ENCODE measurements at places on chromosomes 16 and 17.
A peak's percentile ranks its signal among the peaks of the same experiment; 100 is the strongest.

DNA sequence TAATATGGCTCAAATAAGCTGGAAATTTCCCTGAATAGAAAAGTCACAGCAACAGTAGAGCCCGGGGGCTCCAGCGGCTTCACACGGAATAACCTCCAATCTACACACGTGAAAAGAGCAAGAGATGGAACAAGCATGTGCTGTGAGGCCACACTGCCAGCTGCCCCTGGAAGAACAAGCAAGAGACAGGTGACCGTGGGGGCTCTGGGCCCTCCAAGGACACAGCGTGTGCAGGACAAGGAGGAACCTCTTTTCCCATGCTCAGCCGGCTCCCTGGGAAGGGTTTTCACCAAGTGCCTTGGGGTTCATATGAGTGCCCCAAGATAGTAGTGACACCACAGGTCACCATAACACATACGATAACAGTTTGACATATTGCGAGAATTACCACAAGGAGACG lies 110.2 kb upstream of the ZNF750 start:
- no peak for DNase-seq

GRCh38 chr16:4947722-4948503 lies 10.2 kb upstream of the SEC14L5 start:
- no peak for DNase-seq

GRCh38 chr17:60747069-60747808 lies 69.6 kb downstream of the BCAS3 start:
- no peak for DNase-seq

DNA sequence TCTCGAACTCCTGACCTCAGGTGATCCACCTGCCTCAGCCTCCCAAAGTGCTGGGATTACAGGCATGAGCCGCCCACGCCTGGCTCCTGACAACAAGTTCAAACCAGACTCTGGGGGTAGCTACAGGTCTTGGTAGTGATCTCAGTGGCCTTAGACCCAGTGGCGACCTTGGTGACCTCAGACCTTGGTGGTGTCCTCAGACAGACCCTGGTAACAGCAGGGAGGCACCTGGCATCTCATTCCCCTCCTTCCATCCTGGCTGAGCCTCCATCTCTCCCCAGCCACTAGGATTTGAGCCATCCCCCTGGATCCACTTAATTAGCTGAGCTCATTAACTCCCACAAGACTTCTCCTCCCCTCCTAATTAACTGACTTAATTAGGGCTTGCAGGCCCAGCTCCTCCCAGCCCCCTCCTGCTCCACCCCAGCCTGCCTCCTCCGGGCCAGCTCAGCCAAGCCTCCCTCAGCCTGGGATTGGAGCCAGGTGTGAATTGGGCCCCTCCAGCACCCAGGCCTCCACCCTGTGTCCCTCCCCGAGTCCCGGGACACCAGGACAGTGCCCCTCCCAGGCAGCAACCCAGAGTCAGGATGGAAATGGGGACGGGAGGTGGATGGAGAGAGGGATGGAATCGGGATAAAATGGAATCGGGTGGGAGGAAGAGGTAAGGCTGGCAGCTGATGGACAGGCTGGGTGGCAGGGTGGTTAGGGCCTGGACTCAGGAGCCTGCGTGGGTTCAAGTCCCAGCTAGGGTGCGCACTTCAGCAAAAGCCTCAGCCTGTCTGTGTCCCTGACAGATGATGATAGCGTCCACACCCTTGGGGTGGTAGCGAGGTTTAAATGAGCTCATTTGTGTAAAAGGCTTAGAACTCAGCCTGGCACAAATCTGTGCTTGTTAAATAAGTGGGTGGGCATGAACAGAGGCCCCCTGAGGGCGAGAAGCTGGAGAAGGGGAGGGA lies 11.2 kb upstream of the SBK1 start:
- no peak for DNase-seq

- DNase-seq = no peak
Measured at GRCh38 chr17:36204724-36205500, 6.0 kb upstream of the CCL4L2 start.

DNA sequence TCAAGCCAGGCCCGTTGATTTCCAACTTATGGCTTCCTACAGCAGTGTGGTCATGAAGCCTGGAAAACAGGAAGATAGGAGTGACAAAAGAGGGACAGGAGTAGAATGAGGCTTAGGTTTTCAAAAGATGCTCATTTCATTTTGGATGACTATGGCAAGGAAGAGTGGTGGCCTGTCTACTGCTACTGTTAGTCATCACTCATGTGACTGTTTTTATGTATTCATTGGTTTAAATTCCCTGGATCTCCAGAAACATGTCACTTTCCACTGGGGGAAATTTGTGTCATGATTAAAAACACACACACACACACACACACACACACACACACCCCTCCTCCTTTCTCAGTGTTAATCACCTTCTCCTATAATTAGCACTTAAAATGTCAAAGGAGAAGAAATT lies 1.1 kb upstream of the CYLD start:
- DNase-seq = no peak

DNA sequence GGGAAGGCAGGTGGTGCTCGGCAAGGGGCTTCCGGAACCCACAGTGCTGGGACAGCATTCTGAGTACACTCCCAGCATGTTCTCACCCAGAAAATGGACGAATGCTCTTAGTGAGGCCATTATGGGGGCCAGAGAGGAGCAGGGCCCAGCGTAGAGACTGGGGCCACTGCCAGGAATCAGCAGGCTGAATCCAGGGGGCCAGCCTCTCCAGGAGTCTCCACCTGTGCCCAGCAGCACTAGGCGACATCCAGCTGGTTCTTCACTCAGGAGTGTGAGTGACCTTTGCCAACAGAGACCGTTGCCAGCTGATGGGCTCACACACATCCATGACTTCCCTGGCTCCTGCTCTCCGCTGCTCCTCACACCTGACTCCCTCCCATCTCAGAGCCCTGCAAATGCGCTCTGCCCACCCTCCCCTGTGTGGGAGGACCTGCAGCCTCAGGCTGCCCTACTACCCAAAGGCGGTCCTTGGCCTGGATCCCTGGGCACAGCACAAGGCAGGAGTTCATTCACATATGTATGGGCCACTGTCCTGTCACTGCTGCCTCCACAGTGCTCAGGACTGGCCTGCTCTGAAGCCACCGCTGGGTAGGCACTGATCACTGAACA lies 5.1 kb downstream of the RHBDF1 start:
- no peak for DNase-seq

- no peak for DNase-seq
Measured at GRCh38 chr16:9441012-9441411, 349.6 kb downstream of the HAPSTR1 start.

GRCh38 chr17:77036841-77037381 lies 103.9 kb upstream of the SEC14L1 start:
- DNase-seq = no peak

- DNase-seq = no peak
Measured at GRCh38 chr17:44587339-44587738, 30.1 kb downstream of the FZD2 start.

GRCh38 chr17:56937687-56938086 lies 23.2 kb downstream of the COIL start:
- no peak for DNase-seq

GRCh38 chr17:59631276-59631675 lies 11.6 kb downstream of the CLTC start:
- no peak for DNase-seq

- DNase-seq = no peak
Measured at GRCh38 chr16:56284521-56284920, 93.2 kb downstream of the GNAO1 start.

GRCh38 chr16:50407351-50407750 lies 38.6 kb upstream of the BRD7 start:
- DNase-seq = no peak

DNA sequence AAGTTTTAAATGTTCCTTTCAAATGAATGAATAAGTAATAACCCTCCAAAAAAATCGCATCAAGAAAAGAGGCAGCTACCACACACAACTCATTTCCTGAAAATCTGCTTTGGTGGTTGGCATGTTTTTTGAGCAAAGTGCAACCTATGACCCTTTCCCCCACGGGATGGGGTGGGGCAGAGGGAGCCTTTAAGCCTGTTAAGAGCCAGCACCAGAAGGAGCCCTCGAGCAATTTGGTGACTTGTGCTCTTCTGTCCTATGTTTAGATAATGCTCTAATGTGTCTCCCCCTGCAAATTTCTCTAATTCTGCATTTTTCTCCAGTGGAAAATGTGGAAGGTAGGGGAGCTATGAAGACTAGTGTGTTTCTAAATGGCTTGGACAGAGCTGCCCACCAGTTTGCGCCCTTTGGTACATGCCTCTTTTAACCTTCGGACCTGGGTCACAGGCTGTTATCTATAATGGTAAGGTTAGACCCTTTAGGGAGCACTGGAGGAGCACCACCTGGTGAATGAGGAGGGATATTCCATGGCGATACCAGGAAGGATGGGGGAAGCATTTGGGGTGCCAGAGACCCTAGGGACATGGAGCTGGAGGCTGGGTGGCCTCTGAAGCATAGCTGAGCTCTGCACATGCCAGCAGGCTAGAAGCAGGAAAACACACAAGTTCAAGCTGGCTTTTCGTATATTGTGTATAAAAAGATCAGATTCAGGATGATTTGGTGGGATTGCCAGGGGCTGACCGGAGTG lies 1.6 kb downstream of the PYCARD start:
- peak; percentile 49 for DNase-seq

- no peak for DNase-seq
Measured at GRCh38 chr17:44529864-44530263, 26.7 kb upstream of the GPATCH8 start.

GRCh38 chr16:27408012-27408601 lies 6.1 kb downstream of the IL21R start:
- DNase-seq = no peak

GRCh38 chr16:20441191-20441590 lies 10.1 kb upstream of the ACSM2A start:
- DNase-seq = no peak

DNA sequence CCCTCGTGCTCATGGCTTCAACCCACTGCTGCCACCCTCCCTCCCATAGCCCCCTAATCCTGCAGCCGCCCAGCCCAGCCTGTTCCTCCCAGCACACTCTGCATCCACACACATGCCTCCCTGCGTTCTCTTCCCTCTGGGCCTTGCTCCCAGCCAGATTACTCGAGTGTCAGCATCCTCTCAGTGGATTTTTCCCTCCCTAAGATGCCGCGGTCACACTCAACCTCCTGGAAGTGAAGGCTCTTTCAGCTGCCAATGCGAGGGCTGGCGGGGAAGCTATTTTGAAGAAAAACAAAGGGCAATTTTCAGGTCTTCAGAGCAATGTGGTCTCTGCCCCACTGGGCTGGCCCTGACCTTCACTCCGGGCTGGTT lies 23.2 kb upstream of the CACNG5 start:
- no peak for DNase-seq

GRCh38 chr17:61401389-61402072 lies 1.9 kb downstream of the TBX2 start:
- no peak for DNase-seq

- no peak for DNase-seq
Measured at GRCh38 chr17:15236281-15237105, 28.6 kb downstream of the PMP22 start.

- DNase-seq = no peak
Measured at GRCh38 chr17:29848737-29849136, 81.3 kb downstream of the SSH2 start.

- DNase-seq = no peak
Measured at GRCh38 chr17:38585056-38585917, 20.5 kb downstream of the SRCIN1 start.

DNA sequence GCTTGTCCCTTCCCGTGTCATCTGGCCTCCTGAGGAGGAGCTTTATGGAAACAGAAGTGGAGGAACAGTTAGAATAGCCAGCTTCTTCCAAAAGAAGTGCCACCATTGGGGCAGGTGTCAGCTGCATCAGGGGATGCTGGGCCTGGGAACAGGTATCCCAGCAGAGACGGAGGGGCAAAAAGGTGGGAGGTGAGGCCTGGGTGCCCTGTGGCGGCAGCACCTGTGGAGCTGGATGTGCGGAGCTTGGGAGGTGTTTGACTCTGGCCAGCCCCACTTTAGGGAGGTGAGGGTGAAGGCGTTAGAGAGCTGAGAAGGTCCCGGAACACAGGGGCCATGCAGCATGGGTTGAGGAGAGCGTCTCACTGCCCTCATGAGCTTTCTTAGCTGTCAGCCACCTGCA lies 5.2 kb downstream of the SMCR8 start:
- DNase-seq = no peak

DNA sequence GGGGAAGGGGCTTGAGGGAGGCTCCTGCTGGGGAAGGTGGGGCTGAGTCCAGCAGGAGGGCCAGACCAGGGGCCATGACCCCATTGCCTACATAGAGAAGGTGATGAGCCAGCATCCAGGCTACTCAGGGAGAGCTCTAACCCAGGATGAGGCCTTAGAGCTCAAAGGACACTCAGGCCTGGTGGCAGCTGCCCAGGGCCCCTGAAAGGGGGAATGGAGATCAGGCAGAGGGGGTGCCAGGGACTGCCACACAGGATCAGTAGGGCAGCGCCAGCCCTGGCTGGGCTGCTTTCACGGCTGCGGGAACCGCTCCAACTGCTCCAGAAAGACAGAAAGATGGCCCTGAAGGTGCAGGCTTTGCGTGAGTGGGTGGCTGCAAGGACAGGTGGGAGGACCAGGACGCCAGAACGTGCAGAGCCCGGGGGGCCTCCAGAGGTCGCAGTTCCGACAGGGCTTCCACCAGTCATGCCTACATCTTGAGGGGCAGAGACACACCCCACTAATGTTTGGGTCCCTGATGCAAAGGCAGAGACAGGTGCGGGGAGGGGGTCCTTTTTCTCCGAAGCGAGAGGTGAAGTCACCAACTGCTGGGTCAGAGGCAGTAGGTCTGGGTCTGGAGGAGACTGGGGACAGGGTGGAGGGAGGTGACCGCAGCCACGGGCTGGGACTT lies 882 bp upstream of the ATP6V0C start:
- DNase-seq = no peak

DNA sequence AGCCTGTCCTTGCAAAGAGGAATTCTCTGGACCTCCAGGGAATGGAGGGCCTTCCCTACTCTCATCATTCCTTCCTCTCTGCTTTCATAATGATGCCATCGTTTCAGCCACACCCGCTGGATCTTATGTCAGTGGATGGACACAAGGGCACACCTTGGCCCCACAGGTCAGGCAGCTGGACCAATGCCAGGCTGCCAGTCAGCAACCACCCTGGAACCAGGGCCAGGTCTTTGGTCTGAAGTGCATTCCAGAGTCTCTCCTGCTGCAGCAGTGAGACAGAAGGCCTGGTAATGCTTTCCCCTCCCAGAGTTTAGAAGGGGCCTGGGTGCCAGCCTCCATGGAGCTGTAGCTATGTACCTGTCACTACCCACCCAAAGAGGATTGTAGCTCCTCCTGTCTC lies 7.4 kb downstream of the C1QL1 start:
- no peak for DNase-seq

All from activated T-helper 1 cell treated with anti-CD3 and anti-CD28 coated beads, Interleukin-12 subunit alpha, Interleukin-12 subunit beta, Interleukin-2, Interleukin-4 antibody, amounts not matched to agents 30 ng/mL and 10 ng/mL and 1 ng/mL, durations not matched to agents 14 hours and 24 hours and 36 hours (primary cell).